CD8-positive, alpha-beta T cell (primary cell): ENCODE measurements at places on chromosomes 2 and 18.
A peak's percentile ranks its signal among the peaks of the same experiment; 100 is the strongest.

GRCh38 chr2:224517963-224518362, 67.2 kb downstream of the CUL3 start:
- no peak for DNase-seq

DNA sequence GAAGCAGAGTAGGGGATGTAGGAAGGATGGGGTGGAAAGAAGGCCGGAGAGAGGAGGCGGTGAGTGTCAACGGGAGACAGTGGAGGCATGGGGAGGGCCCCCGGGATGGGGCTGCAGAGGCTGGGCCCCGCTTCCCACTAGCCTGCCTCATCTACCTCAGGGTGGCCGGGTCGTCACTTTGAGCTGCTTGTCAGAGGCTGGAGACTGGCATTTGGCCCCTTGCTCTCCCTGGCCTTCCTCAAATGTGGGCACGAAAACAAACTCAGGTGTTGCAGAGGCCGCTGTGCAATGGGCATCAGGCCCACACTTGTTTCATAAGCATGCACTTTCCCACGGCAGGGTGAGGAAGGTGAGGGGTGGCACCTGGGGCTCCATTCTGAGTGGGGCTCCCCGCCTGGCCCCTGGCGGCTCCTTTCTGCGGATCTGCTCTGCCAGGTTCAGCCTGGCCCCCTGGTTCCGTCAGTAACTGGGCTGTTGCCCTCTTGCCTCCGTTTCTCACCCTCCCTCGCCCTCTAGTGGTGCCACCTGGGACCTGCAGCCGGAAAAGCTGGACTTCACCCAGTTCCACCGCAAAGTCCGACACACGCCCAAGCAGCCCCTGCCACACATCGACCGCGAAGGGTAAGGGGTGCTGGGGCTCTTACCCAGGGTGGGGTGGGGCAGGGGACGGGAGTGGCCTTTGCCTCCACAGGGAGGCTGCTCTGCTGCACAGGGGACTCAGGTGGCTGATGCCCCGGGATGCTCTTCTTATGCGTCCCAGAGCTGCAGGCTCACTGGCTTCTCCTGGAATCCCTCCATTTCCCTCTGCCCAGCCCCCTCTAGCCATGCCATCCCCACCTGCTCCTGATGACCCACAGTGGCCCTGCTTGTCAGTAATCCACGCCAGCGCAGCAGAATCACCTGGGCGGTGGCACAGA, 125.4 kb downstream of the CTIF start:
- DNase-seq, result peak; percentile 49

DNA sequence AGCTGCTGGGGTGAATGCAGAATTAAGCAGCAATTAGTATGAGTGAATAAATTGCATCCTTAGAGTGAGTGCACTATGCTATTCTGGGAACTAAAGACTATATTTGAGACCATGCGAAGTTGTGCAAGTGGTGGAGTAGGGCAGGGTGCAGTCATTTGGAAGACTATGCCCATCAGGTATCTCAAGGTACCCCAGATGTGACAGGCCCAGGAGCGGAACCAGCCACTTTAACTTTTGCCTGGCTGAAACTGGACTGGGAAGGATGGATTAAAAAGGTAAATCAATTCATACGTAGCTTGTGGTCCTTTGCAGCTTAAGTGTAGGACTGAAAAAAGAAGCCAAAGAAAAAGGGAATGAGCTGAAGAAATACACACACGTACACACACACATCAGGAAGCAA, 1.7 kb downstream of the KYNU start:
- DNase-seq, result no peak

DNA sequence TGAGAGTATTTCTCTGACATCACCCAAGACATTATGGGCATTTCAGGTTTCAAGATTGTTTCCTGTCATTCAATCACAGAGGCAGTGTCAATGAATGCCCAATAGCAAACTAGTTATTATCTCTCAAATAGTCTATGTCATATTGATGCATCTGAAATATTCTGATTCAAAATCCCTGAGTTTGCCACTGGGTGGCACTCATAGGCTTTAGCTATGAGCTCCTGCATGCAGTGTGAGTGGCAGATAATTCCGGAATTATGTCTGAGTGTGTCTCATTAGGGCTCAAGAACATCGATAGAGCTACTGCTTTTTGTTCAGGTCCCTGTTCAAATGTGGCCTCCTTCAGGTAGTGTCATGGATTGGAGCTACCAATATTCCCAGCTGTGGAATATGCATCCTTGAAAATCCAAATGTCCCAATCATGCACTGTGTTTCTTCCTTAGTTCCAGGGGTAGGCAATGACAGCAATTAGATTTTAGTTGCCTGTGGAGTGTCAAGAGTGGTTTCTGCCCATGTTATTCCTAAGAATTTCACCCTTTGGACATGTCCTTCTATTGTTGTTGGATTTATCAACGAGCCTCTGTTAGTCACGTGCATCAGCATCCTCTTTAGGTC, 7.8 kb upstream of the OR6B3 start:
- peak; percentile 52 for DNase-seq

DNA sequence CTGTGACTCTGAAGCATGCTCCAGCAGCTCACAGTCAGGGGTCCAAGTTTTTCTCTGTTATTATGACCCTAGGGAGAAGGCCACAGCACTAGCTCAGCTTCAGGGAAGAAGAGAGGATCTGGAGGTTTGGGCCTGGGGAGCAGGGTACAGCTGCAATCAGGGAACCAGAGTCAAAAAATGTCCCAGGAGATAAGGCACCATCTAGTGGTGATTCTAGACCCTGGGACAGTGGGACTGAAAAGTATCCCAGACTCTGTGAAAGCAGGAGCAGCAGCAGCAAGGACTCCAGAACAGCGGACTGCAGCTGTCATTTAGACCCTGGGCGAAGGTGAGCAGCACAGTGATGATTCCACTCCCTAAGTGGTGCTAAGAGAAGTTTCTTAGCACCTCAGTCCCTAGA, 278.4 kb upstream of the DDX18 start:
- no peak for DNase-seq

DNA sequence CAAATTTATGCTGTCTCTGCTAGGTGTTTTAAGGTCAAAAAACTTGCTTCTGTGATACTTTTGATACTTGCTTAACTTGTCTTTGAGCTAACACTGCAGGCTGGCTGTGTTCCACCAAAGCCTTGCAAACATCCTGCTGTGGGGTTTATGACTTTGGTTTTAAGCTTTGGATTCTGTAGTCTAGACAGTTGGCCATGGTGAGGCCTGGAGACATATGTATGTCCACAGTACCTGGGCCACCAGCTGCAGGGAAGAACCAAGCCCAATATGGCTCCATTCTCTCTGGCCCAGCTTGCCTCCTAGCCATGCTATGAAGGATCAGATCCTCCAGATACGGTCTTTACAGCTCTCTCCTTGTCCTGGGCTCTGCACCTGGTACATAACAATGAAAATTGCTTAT, 113.9 kb downstream of the INO80D start:
- no peak for DNase-seq

- DNase-seq, result no peak
These were observed 485.7 kb downstream of the THSD7B start for GRCh38 chr2:137251045-137251444.

- DNase-seq, result no peak
These were observed 145.1 kb upstream of the CDH19 start for GRCh38 chr18:66749030-66749429.

GRCh38 chr18:48693006-48693405, 154.2 kb downstream of the CTIF start:
- no peak for DNase-seq

GRCh38 chr2:157935378-157935906, 59.3 kb upstream of the ACVR1 start:
- no peak for DNase-seq

DNA sequence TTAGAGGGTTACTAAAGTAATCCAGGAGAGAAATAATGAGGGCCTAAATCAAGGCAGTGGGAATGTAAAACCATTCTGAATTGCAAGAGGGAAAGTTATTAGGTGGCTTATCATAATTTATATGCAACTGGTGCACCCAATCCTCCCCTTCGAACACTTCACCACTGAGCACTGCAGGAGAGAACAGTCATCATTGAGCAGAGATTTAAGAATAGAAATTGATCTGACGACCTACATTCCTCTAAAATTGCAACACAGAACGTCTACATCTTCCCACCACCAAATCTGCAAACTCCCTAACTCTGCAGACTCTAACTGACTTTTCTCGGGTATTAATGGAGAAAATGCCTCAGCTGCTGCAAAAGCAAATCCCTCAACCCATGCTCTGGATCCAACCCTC, 138.5 kb upstream of the CDH20 start:
- no peak for DNase-seq

DNA sequence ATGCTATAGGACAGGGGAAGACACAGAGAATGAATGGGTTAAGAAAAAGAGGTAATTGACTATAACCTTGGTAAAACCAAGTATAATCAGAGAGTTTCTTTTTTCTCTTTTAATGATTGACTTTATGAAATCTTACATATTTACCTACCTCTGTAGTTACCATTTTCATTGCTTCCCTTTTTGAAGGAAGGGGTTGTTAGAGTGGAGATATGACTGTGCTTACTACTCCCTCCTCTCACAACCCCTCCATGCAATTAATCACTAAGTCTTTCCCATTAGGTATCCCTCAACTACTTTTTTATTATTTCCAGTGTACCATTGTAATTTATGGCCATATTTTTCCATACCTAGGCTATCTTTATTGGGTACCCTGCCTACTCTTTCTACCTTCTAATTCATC, 71.4 kb downstream of the WDR7 start:
- no peak for DNase-seq

- DNase-seq, result no peak
These were observed 1.1 kb downstream of the ENOSF1 start for GRCh38 chr18:711310-711656.

- no peak for DNase-seq
These were observed 46.1 kb upstream of the TWIST2 start for GRCh38 chr2:238801791-238802190.

GRCh38 chr2:189466656-189467055, 25.4 kb downstream of the WDR75 start:
- no peak for DNase-seq

- DNase-seq, result no peak
These were observed 1.7 kb downstream of the DIPK1C start for GRCh38 chr18:74455386-74455785.

- no peak for DNase-seq
These were observed 38.1 kb downstream of the RALB start for GRCh38 chr2:120290737-120291136.

DNA sequence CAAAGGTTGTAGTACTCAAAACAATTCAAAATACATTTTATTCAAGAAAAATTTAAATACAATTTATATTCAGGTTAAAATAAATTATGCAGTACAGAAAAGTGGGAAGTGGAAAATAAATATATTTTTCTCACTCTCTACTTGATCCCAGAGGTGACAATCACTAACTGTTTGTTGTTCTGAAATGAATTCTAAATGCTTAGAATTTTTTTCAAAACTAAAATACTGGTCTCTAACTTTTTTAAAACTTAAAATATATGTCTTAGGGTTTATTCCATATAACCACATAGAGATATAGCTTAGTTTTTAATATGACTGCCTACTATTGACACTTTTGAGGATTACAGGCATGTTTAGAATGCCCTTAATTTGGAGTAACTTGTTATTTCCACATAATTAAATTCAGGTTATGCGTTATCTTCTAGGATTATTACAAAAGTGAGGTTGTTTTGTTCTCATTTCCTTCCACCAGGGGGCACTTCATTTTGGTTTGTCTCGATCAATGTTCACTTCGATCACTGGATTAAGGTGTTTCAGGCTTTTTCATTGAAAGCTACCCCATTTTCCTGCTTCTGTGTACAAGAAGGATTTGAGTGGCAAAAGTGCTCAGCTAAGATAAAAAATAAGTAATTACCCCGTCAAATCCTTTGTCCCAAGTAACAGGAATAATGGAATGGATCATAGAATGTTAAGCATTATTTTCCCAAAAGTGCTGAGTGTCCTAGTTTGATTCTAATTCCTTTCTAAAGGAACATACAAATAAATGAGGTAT, 27.1 kb upstream of the TFPI start:
- peak; percentile 6 for DNase-seq

- DNase-seq, result no peak
These were observed 495.8 kb upstream of the ACVR2A start for GRCh38 chr2:147348931-147349555.

- DNase-seq, result no peak
These were observed 22.7 kb downstream of the MPPE1 start for GRCh38 chr18:11885278-11885947.

GRCh38 chr18:79566771-79567431, 112.7 kb upstream of the CTDP1 start:
- DNase-seq, result no peak

DNA sequence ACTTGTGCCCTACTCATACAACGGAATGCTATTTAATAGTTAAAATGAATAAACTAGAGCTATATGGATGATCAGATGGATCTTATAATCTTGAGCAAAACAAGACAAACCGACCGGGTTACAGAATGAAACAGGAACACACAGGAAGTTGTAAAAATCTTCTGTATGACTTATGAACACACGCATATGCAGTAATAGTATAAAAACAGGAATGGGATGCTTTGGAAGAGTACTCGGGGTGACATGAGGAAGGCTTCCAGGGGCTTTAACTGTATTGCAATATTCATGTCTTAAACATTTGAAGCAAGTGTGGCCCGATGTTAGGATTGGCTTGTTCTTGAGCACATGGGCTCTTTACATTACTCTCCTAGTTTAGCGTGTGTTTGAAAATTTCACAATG, 14.9 kb upstream of the E2F6 start:
- DNase-seq, result no peak

DNA sequence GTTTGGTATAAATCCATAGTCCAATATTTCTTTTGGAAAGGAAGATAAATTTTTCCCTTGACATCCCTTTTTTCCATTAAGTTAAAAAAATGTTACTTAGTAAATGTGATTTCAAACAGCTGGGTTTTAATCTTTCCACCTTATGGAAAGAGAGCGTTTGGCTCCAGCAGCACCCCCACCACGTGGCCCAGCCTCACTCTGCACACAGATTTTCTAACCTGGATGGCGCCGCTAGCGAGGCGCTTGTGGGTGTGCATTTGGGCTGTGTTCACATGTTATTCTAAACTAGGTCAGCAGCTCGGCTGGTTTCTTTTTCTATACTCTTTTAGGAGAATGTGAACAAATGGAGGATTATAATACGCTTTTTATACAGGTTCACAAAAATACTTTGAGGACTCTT, 218.0 kb downstream of the LDLRAD4 start:
- DNase-seq, result peak; percentile 59

- no peak for DNase-seq
These were observed 67.7 kb upstream of the GRB14 start for GRCh38 chr2:164688896-164689419.

DNA sequence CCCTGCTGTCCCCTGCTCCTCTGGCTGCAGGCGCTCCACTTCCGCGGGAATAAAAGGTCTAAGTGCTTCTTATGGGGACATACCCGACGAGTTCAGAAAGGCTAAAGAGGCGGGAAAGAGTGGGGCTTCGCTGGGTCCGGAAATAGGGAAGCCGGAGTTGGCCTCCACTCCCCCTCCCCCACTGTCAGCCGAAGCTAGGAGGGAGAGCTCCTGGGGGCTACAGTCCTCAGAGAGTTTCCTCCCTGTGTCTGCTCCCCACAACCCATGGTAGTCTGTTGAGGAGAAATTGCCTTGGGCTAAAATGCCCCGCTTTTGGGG, 7.2 kb downstream of the GAD1 start:
- no peak for DNase-seq
